ENCODE measurements at places on chromosomes 2 and 18.

DNA sequence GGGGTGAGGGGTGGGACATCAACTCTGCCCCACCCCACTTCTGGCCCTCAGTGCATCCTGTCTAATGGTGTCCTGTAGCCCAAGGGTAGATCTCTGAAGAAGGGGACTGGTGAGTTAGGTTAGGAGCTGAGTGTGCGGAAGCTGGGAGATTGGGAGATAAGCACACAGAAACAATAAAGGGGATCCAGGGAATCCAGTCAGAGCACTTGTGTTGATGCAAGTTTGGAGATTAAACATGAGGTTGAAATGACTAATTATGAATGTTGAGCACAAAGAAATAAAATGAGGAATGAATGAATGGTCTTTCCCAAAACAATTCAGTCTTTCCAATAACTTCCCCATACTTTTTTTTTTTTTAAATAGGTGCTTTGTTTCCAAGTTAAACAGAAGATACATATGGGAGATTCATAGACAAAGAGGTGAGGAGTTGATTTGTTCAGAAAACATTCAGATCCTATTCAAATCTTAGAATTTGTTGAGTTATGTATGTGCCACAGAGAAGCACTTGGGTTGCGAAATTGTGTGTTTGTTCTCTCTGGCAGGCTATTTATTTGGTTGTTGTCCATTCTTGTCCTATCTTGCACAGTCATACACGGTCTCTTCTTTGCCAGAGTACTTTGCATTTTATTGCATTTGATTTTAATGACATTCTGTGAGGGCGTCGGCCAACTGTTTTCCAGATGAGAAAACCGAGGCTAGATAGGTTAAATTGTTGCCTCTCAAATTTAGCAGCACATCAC lies 31.6 kb upstream of the NABP1 start:
- no peak for DNase-seq

DNA sequence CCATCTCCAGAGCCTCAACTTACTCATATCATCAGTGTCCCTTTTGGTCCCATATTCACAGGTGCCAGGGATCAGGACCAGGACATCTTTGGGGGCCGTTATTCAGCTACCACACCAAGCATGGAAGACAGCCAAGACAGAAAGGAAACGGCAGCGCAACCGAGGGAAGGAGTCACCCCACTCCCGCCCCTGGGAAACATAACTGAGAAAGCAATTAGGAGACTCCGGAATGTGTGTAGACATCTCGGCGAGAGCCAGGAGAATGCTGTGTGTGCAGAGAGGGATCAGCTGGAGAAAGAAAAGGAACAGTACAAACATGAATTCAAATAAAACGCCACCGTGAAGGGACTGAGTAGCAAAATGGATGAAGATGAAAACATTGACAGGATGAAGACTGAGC lies 13.4 kb upstream of the BOK start:
- DNase-seq = no peak

- DNase-seq = no peak
Observed at GRCh38 chr18:678482-679182, 21.2 kb downstream of the TYMS start.

DNA sequence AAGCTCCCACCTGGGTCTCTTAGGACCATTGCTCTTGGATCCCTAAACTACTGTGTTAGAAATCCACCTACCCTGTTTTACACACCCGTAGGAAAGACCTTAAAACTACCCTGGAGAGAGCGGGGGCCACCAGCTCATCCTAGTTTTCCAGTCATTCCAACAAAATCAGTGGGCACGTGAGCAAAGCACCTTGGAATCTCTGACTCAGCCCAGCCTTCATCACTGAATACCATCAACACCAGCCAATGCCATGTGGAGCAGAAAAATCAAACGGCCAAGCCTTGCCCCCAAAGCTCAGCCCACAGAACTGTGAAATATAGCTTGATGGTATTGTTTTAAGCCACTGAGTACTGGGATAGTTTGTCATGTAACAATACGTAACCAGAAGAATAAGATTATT lies 449.7 kb upstream of the CHAC2 start:
- DNase-seq = no peak

GRCh38 chr18:11871501-11871900 lies 20.3 kb downstream of the CHMP1B start:
- DNase-seq = no peak

- DNase-seq = no peak
Observed at GRCh38 chr2:236799391-236800026, 229.9 kb downstream of the ACKR3 start.

- DNase-seq = no peak
Observed at GRCh38 chr2:209499069-209499468, 75.2 kb downstream of the MAP2 start.

DNA sequence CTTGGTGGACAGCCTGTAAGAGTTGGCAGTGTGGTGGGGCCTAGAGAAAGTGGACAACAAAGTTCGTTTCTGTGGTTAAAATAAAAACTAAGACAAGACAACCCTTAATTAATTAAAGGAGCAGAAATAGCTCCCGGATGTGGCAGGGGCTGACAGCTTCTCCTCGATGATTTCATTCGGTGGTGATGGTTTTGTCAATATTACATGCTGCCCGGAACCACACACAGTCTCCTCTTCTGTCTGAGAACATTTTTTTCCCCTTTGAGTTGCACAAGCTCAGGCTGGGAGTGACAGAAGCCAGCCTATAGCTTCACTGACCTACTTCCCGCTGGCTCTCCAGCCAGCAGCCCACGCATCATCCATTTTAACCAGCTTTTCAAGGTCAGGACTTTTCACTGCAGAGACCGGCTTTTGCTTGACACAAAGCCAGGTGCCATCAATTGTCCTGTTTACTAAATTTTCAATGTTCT lies 378.8 kb downstream of the SLC4A3 start:
- no peak for DNase-seq

DNA sequence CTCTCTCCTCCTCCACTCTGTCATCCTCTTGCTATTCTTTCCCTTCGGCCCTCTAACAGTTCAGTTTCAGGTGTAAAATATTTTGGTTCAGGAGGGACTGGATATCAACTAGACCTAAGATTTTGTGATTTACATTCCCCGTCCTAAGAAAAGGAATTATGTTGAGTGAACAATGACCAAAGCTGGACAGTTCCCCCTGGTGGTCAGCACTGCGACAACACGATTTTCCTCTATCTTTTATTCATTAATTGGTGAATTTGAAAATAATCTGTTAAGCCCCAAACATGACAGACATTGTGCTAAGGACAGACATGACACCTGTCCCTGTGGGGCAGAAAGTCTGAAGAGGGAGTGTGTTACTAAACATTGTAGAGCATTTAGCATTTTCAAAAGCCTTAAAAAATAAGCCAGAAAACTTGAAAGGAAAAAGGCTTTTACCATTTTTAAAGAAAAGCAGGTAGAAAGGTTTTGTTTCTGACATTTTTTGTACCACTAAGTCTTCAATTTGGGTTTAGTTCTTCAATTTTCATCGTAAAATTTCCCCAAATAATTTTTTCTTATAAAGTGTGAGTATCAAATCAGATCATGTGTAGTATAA lies 28.4 kb upstream of the GTF2A1L start:
- DNase-seq = peak; percentile 18

GRCh38 chr2:237060534-237061312 lies 25.0 kb upstream of the COPS8 start:
- DNase-seq = peak; percentile 82

DNA sequence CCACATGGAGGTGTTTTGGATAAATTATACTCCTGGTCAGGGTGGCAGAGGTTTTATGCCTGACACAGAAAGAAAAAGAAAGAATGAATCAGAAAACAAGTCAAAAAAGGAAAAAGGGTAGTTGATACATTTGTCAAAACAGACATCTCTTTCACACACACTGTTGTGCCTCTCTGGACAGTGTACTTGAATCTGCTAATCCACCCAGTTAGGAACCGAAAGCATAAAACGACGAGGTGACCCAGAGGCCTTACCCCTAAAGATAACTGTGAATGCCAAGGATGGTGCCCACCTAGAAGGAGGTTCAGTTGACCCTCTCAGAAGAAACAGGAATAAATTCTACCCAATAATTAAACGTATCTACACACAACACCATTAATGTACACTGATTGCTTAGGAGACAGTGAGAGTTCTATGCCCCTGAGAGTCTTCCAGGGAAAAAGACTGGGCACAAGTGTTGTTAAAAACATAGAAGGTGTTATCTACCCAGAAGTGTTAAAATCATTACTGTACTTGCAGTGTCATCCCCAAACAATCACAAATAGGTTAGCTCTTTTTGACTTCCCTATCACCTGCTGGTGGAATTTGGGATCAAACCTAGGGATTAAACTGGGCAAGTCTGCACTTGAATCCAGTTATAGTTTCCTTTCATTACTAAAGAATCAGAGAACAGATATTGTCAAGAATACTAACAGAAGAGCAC lies 123.2 kb upstream of the DNAJC10 start:
- DNase-seq = peak; percentile 7

- DNase-seq = no peak
Observed at GRCh38 chr2:233399306-233400225, 45.3 kb downstream of the DGKD start.

DNA sequence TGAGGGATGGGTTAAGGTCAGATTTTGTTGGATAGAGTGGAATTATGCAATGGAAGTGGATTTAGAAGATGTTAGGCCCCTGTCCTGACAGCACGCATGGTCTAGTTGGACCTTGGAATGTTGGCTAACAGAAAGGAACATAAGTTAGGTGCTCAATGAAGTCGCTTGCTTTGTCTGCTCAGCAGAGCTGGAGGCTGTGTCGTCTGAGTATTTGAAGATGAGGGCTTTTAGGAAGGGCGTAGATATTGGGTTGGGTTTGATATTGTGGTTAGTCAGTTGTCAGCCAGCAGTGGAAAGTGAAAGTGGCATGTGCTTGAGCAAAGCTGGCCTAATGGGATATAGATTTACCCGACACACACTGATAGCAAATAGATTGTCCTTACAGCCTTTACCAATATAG lies 239.3 kb downstream of the PRKCE start:
- no peak for DNase-seq

DNA sequence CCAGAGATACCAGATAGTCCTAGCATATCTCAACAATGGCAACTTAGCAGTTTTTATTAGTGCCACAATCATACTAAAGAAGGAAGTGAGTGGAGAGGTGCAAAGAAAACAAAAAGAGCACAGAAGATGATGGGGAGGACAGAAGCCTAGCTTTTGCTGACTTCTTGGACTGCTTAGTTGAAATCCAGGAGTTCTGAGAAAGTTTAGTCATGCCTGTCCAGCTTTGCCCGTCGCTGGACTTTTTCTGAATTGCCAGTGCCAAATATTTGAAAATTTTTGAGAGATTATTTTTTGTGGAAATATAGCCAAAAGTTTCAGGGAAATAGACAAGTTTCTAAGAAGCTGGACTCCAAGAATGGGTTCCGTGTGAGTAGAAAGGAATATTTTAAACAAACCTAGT lies 558.7 kb upstream of the TNP1 start:
- no peak for DNase-seq

DNA sequence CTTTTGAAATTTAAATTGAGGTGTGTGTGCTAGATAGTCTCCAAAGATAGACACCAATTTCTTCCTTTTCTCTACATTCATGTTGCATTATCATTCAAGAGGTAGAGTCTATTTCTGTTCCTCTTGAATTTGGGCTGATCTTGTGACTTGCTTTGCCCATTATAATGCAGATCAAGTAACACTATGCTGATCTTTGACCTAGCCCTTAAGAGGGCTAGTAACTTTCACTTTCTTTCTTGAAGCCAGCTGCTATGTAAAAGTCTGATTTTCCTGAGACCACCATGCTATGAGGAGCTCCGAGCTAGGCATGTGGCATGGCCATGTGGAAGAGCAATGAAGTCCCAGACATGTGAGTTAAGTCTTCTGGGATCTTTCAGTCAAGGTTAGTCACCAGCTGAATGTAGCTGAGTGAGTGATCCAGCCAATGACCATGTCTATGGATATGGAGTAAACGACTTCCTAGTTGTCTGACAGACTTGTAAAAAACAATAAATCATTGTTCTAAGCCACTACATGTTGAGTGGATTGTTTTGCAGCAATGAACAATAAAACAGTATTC lies 189.4 kb upstream of the CWC22 start:
- no peak for DNase-seq

- DNase-seq = no peak
Observed at GRCh38 chr2:239263231-239263630, 137.6 kb downstream of the HDAC4 start.

All from NCI-H2227 treated with DMSO at 0.1 percent for 48 hours (cell line).